ENCODE measurements at places on chromosomes 6 and 20. TPM values are rescaled to one million over a fixed set of nuclear protein-coding genes. Genes with fewer than 3 reads are reported as not detected.

DNA sequence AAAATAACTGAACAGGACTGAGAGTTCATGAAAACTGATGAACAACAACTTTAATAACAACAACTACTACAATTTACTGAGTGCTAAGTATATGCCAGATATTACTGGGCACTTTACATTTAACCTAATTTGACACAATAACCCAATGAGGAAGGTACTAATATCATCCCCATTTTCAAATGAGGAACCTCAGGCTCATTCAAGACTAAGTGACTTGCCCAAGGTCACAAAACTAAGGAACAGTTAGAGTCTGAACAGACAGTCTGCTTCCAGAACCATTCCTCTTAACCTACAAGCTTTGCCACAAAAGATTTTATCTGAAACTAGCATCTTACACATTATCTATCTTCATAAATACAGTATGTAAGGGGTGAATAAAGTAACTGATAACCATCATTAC lies 10.6 kb upstream of the NDRG3 start:
- no peak for DNase-seq

DNA sequence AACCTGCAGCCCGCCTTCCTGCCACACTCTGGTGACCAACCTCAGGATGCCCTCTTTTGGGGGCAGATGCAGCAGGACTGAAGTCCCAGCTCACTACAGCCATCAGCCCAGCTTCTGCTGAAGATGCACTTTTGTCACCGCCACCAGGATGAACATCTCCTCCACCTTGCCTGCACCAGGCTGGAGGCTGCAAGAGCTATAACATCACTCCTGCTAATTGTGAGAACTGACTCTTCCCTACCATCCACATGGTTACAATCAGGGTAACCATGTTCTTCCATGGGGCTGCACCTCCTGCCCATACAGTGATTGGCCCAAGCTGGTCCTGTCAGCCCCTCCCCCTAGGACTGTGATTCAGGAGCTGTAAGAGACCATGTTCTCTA lies 2.0 kb upstream of the ACTL10 start:
- DNase-seq, result no peak

DNA sequence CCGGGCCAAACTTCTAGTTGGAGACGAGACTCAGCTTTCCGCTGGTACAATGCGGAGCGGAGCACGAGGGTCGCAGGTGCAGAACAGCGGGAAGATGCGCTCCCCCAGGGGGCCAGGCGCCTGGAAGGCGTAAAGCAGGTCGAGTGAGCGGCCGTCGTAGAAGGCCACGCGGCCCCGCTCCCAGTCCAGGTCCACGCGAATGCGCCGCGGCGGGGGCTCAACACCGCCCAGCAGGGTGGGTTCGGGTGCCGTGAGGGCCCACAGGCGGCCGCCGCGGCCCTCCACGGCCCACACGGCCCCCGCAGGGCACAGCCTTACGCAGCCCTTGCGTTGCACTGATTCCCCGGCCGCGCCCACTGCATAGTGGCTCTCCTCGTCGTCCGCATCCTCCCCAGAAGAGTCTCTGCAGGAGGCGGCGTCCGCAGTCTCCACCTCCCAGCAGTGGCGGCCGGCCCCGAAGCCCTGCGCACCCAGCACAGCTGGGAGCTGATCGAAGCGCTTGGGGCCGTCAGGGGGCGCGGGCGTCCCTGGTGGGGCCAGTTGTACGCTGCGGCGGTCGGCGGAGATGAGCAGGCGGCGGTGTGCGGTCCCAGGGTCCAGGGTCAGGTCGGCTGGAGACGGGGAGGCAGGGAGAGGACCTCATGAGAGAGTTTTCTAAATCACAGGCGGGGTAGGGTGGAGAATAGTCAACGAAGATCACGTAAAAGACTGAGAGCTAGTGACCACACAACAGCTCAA lies 4.3 kb downstream of the PPP1R11 start:
- no peak for DNase-seq

DNA sequence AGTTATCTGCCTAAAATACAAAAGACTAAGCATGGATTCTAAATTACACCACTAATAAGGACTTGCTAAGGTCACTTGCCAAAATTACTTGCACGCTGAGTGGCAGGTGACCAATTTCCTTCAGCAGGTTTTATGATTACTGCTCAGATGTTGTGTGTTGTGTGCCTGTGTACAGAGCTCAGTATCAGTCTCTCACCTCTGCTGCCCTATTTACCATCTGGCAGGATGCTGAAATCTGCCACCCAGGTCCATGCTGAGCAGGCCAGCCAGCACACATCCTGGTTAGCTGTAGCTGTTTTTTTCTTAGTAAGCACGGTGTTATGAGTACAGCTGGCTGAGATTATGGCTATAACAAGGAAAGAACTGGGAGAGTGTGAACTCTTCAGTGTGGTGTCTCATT lies 34.0 kb downstream of the ELOVL4 start:
- DNase-seq, result no peak

DNA sequence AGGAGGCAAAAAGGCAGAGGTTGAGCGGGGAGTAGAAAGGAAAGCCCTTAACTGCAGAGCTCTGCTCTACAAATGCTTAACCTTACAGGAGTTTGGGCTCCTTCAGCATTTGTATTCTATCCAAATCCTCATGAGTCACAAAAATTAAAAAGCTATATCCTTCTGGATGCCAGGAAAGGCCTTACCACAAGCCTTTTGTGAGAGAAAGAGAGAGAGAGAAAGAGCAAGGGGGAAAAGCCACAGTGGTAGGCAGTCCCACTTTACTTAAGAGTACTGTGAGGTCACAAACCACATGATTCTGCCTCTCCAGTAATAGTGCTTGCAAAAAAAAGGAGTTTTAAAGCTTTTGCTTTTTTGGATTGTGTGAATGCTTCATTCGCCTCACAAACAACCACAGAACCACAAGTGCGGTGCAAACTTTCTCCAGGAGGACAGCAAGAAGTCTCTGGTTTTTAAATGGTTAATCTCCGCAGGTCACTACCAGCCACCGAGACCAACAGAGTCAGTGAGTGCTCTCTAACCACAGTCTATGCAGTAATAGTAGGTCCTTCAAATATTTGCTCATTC lies at the start of gene RUNX2:
Gene RUNX2 (plus strand): TSS at position 375 of the 567 bp plus-strand sequence. CDS start 397 bp downstream, outside the sequence.
- DNase-seq, result peak; percentile 1

MCHR2 gene
- not detected for polyA plus RNA-seq

ENPP5 gene
- 3.9 TPM for polyA plus RNA-seq

HDGFL1 gene
- not detected for polyA plus RNA-seq
